GM23338 (cell line): ENCODE measurements at places on chromosomes 7 and 10. TPM values are rescaled to one million over a fixed set of nuclear protein-coding genes. Genes with fewer than 3 reads are reported as not detected.

- DNase-seq: no peak
- peaks cover 1% of the 10 kb centered on the region for H3K4me1 ChIP-seq
- H3K36me3 ChIP-seq: no peaks in the 10 kb centered on the region
- no peak overlapping the region for H3K27ac ChIP-seq
Observed at GRCh38 chr10:18102404-18102803, 37.8 kb upstream of the CACNB2 start.

- H3K27me3 ChIP-seq: no peaks in the 10 kb centered on the region
- no peaks in the 10 kb centered on the region for H3K36me3 ChIP-seq
- H3K27ac ChIP-seq: no peak overlapping the region
- no peak overlapping the region for H3K4me3 ChIP-seq
- DNase-seq: no peak
Observed at GRCh38 chr7:40544871-40545303, 410.1 kb downstream of the SUGCT start.

GRID2IP gene
- total RNA-seq: 1.5 TPM in 2 replicates

GRCh38 chr10:123034332-123034731 is 25.5 kb downstream of the ACADSB start:
- DNase-seq: no peak
- peaks cover 9% of the 10 kb centered on the region; the same call in 1 of the 2 replicates for H3K4me1 ChIP-seq
- H3K27me3 ChIP-seq: no peaks in the 10 kb centered on the region
- H3K4me3 ChIP-seq: no peak overlapping the region
- no peak overlapping the region for H3K27ac ChIP-seq
- no peaks in the 10 kb centered on the region for H3K36me3 ChIP-seq

ERV3-1 gene
- 13.8 and 15.3 TPM in 2 replicates for total RNA-seq

DNA sequence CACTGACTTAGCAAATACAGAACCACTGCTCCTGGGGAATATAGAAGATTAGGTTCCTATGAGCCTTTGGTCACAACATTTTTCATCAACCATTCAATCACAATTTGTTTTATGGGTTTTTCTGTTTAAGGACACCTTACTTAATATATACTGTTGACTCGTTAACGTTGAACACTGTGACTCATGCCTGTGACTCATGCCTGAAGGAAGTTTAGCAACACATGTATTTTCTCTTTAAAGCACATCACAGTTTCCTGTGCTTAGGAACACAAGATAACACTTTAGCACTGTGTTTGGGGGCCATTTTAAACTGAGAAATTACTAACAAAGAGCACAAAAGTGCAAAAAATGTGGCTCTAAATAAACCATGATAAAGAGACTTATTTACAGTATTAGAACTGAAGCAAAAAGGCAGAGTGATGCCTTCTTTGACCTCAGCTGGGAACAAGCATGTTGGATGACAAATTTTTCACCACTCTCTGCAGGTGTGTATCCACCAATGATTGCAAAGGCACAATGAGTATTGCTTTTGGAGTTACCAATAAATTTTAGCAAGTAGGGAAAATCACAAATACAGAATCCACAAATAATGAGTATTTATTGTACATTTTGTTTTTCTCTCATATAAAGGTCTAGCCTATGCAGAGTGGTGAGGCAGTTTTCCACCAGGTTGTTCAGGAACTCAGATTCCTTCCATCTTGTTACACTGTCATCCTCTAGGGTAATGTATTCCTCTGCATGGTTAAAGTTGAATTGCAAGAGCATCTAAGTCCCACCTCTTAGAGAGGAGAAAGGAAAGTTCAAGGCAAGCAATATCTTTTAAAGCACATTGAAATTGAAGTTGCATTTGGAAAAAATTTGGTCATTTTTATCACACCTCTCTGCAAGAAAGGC is 7.3 kb downstream of the FGFBP3 start:
- peaks cover 8% of the 10 kb centered on the region; the same call in 1 of the 2 replicates for H3K36me3 ChIP-seq
- no peak for DNase-seq
- H3K27me3 ChIP-seq: no peaks in the 10 kb centered on the region
- H3K27ac ChIP-seq: peak overlapping the region; percentile 28; the same call in 1 of the 2 replicates

OR9A2 gene
- 2.6 TPM in 1 of 2 replicates, not detected in the other for total RNA-seq

MMRN2 gene
- 1.0 and 2.4 TPM in 2 replicates for total RNA-seq
